Smooth muscle cell of trachea (primary cell): ENCODE measurements at places on chromosomes 2 and 18. TPM values are rescaled to one million over a fixed set of nuclear protein-coding genes. Genes with fewer than 3 reads are reported as not detected.

Gene PROKR1
- total RNA-seq, result not detected in 2 replicates

Gene NPAS2
- total RNA-seq, result 9.0 and 9.9 TPM in 2 replicates

Gene TTN
- total RNA-seq, result 0.50 and 3.8 TPM in 2 replicates

Gene PER2
- total RNA-seq, result 2.8 and 5.4 TPM in 2 replicates

Gene RAB31
- total RNA-seq, result 35.2 and 48.9 TPM in 2 replicates

Gene SCLY
- 11.6 and 11.9 TPM in 2 replicates for total RNA-seq

Gene MPP4
- 0.73 and 0.99 TPM in 2 replicates for total RNA-seq

Gene POU3F3
- not detected in 2 replicates for total RNA-seq

Gene PAPOLG
- total RNA-seq, result 12.4 and 16.9 TPM in 2 replicates
